ENCODE measurements at places on chromosomes 2 and 18.

DNA sequence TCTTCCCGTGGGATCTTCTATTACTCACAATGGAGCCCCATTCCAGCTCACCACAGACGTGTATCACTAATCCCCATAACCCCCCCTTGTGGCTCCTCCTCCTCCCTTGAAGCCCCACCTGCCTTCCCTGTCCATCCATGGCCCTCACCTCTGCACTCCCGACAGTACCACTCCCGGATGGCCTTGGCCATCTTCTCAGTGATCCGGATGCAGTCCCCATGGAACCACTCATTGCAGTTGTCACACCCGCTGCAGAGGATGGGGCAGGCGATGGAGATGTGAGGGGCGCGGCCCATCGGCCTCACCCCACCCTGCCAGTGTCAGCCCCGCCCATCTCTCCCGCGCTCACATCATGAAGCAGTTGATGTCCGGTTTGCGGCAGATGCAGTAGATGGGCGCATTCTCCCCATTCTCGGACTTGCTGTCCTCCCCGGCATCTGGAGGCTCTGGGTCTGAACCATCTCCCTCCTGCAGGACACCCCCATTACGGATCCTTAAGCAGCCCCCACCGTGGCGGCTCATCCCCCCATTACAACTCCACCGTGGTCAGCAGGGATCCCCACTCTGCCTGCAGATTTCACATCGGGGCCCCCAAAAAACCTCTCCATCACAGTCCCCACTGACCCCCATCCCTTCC lies 983 bp downstream of the CXXC1 start:
- DNase-seq = no peak

- no peak for DNase-seq
Observed at GRCh38 chr2:11508279-11508678, 25.6 kb upstream of the GREB1 start.

DNA sequence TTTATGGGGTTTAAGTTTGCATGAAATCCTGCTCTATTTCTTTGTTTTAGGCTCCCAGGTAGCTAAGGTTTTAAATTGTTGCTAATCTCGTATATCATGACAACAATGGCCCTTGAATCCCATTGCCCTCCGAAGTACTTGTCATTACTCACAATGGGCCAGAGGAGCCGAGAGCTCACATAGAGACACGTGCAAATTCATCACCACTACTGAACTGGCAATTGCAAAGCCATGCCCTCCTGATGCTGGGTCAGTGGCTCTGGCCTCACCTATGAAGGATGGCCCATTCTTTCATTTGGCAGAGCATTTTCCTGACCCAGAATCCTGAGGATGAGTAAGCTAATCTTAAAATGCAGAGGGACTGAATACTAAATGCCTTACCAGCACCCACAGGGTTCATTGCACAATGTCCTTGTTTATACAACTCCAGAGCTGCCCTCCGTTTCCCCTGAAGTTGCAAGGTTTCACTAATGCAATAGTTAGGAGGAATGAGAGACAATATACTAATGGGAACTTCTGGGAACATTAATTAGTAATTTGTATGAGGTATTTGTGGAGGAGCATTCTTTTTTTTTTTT lies 71.6 kb upstream of the GAREM1 start:
- DNase-seq = no peak

DNA sequence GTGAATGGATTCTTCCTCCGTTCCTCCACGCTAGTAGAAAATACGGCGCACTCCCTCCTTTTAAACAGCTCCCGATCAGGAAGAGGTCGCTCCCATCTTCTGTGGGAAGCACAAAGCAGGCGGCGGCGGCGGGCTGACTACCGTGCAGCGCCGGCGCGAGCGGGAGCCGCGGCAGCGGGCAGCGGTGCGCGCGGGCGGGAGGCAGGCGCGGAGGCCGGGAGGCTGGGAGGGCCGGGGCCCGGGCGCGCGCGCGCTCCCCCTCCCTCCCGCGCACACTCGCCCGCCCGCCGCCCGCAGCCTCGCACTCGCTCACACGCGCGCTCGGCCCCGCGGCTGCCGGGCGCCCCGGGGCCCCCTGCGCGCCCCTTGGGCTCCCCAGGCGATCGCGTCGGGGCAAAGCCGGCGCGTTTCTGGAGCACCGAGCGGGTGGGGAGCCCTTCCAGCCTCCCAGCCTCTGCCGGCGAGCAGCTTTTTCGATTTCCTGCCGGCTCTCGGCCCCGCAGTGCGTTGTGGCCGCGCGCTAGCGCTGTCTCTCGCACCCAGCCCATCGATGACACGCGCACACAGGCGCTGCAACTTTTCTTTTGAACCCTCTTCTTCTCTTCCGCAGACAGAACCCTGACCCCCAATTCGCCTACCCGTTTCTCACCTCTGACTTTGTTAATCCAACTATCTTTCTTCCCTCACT lies at the start of gene SLC8A1:
TSS of gene SLC8A1 (minus strand) at position 173 of the 688 bp plus-strand sequence.
- DNase-seq = no peak

- no peak for DNase-seq
Observed at GRCh38 chr2:74577448-74577847, 22.9 kb downstream of the DOK1 start.

All from stimulated activated CD4-positive, alpha-beta T cell treated with anti-CD3 and anti-CD28 coated beads, Interleukin-2, amount 100 ng/mL, for 4 hours (primary cell).